NCI-H187 treated with DMSO at 0.1 percent for 48 hours (cell line): ENCODE measurements at places on chromosomes 5 and 9.

GRCh38 chr9:126844085-126844484 is 16.4 kb upstream of the ZBTB34 start:
- no peak for DNase-seq

DNA sequence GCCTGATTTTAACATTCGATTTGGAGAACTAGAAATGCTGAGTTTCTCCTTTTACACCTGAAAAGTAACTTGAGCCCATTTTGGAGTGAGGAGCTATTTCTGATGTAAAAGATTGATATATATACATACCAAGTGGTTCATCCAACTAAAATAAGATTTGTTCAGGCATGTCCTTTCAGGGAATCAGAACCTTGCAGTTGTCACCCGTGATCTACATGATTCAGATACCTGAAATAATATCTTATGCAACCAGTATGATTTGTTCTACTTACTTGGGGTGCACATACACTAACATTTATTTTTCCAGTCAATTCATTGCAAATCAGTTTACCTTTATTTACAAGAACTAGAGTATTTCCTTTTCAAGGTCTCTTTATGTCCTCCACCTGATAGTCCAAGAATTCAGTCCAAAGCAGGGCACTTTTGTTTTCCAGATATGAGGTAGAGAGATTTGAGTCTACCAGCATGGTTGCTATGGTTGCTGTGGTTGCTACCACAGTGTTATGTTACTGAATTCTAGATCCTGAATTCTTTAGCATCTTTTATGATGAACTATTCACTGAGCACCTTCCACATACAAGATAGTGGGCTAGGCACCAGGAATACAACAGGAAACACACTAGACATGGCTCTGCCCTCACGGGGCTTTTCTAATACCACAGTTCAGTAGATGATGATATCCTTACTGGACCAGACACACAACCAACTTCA is 49.3 kb downstream of the CCL28 start:
- DNase-seq = no peak

GRCh38 chr9:37324691-37325490 is 97.6 kb upstream of the GRHPR start:
- peak; percentile 84 for DNase-seq

GRCh38 chr9:136753371-136754058 is 4.5 kb downstream of the LCN8 start:
- DNase-seq = no peak

DNA sequence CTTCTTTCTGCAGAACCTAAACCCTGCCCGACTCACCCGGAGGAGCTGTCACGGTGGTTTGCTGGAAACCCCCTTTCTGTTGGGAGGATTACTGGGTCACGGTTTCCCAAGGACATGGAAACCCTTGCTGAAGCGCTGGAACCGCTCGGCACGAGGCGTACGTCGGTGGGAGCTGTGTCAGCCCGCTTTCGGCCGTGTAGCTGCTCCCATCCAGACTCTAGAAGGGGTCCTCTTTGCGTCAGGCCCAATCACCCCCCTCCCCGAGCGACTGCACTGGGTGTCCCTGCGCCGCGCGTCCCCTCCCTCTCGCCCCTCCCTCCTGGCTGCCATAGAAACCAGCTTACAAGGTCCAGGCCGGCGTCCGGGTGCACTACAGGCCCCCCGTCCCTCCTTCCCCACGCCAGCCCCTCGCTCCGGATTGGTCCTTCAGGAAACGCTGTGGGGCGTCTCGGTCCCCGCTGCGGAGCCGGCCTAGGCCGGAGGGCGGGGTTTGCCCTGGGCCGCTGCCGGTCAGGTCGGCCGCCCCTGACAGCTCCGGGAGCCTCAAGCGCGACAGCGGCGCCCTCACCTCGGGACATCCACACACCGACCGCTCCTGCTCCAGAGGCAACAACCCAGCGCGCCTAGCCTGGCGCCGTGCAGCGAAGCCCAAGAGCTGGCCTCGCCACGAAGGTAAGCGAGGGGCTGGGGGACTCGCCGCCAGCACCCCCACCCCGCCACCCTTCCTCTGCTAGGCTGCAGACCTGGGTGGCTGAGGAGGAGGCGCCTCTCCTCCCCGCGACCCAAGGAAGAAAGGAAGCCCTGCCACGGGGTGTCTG is at the start of gene NIM1K:
TSS of gene NIM1K (plus strand) at position 486 of the 818 bp plus-strand sequence. CDS start 53,551 bp downstream, outside the sequence.
- DNase-seq = no peak

DNA sequence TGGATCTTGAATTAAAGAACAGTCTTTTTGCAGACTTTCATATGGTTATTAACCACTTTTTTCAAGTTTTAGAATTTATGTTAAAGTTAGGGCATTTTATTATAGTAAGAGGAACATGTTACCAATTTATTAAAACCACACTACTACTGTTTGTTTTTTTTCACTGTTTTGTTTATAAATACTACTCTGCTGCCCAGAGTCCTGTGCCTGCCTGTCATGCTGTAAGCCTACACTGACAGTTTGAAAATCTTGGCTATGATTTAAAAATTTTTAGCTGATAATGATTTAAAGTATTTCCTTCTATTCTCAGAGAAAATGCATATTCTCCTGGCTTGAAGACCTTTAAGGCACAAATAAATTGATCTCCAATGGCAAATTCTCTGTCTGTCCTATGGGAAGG is 128.7 kb downstream of the RPS23 start:
- no peak for DNase-seq

GRCh38 chr5:141868541-141868940 is 9.7 kb downstream of the PCDH1 start:
- DNase-seq = no peak

- DNase-seq = no peak
Observed at GRCh38 chr5:154385236-154385512, 60.6 kb upstream of the SAP30L start.

DNA sequence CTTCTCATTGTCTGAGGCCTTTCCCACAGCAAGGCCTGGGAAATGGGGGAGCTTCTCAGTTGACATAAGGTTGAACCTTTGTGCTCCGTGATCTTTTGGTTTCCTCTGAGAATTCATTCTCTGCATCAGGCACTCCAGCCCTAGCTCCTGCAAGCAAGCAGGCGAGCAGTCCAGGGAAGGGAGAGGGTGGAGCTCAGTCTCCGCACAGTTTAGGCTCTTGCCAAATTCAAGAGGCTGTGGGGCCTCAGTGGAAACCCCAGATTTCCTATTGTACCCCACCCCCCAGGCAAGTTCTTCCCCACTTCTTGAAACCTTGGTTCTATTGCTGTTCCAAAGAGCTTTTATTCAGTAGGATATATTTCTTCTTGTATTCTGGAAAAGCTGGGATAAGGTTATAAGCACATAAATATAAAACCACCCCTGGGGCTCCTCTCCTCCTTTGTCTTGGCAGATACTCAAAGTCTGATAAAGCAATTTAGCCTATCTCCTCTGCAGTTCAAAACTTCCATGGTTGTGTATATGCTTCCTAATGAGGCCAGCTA is 147.2 kb downstream of the PDZD2 start:
- no peak for DNase-seq
